ENCODE measurements at places on chromosomes 4 and X.

- no peak for DNase-seq
Measured at GRCh38 chrX:115364670-115365069, 75.2 kb downstream of the LUZP4 start.

GRCh38 chr4:139153411-139154133, 23.4 kb downstream of the ELF2 start:
- DNase-seq = no peak

DNA sequence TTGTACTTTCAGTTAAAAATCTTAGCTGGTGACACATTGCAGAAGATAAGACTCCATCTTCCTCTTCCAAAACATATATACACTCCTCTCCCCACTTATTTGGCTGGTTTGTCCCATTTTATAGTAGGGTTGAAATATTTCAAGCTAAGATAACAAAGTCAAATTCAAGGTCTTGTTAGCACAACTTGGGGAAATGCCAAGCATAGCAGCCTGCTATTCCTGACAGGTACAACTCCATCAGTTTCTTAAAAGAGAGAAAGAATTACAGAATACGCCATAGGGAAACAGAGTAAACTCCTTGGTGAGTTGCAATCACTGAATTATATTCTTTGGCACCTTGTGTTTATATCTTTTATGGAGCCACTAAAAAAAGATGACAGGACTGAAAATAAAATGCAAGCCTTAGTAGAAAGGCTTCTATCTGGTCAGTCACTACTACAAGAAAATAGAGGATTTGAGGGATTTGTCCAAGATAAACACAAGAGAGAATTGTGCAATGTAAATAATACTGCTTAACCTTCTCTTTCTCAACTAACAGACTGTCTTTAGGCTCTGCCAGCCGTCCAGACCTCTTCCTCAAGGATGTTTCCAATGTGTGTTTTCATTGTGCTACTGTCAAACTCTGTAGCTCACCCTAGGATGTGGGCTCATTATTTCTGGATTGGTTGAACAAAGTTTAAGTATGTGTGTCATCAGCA, 170.3 kb downstream of the VEGFC start:
- no peak for DNase-seq

- no peak for DNase-seq
Measured at GRCh38 chrX:124388562-124388961, 42.2 kb downstream of the SH2D1A start.

DNA sequence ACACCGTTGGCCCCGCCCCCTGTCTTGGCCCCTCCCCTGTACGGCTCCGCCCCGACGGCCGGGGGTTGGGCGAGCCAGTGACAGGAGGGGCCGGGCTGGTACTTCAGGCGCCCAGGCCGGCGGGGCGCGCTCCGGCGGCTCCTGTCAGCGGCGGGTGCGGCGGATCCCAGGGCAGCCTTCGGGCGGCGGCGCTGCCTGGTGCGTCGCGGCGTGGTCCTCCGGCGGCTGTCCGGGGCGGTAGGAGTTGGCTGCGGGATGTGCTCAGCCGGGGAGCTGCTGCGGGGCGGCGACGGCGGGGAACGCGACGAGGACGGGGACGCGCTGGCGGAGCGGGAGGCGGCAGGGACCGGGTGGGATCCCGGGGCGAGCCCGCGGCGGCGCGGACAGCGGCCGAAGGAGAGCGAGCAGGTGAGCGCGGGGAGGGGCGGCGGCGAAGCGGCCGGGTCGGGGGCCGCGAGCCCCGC, at the start of gene FAM241A:
TSS of gene FAM241A (plus strand) at position 129 of the 464 bp plus-strand sequence. CDS start at position 256, 127 bp downstream.
- peak; percentile 88 for DNase-seq

DNA sequence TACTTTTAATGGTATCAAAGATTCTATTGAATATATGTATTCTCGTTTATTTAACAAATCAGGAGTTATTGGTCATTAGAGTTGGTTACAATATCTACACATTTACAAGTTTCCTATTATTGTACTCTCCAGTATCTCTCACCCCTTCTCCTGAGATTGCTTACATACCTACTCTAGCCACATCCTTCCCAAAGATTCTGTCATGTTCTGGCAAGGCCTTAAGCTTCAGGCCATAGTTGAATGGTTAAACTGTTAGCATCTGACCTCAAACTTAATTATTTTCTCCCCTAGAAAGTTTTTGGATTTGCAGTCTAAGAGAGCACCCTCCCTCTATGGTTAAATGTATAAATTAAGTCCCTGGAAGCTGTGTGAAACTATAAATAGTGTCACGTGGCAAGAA, 784.2 kb downstream of the GLUD2 start:
- no peak for DNase-seq

DNA sequence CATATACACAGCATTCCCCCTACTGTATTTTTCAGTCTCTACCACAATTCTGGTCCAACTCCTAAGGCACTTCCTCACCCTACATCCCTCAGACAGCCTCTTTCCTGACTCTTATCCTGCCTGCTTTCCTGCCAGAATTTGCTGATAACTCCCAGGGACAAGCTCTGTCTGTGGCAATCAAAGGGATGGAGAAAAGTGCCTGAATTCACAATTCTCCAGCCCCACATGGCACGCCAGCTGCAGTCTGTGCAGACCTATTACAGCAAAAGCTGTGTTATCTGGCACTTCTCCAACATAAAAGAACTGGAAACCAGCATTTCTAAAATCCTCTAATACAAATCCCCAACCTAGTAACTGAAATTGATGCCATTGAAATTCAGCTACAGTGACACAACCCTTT, 404.8 kb downstream of the KLHL13 start:
- DNase-seq = no peak

All from GM06990 (cell line).